ENCODE measurements at places on chromosomes 11 and 22.

- no peak for DNase-seq
- no peak overlapping the region for H3K4me3 ChIP-seq
- H3K36me3 ChIP-seq = peaks cover 28% of the 10 kb centered on the region
These were observed 33.1 kb downstream of the CCDC15 start for GRCh38 chr11:124987096-124987495.

- peaks cover 3% of the 10 kb centered on the region for H3K27me3 ChIP-seq
- no peak for DNase-seq
- no peak overlapping the region for H3K27ac ChIP-seq
These were observed 38.5 kb downstream of the MICAL2 start for GRCh38 chr11:12148882-12149281.

GRCh38 chr22:32237906-32238305, 17.2 kb downstream of the SLC5A4 start:
- no peak overlapping the region for H3K4me3 ChIP-seq
- H3K27ac ChIP-seq = no peak overlapping the region
- no peaks in the 10 kb centered on the region for H3K4me1 ChIP-seq
- DNase-seq = no peak
- H3K36me3 ChIP-seq = no peaks in the 10 kb centered on the region
- H3K27me3 ChIP-seq = peaks cover 50% of the 10 kb centered on the region

- H3K27ac ChIP-seq = no peak overlapping the region
- no peak overlapping the region for H3K4me3 ChIP-seq
- peaks cover 4% of the 10 kb centered on the region for H3K4me1 ChIP-seq
- DNase-seq = no peak
- H3K36me3 ChIP-seq = no peaks in the 10 kb centered on the region
These were observed 29.1 kb upstream of the TP53I11 start for GRCh38 chr11:44979543-44980399.

DNA sequence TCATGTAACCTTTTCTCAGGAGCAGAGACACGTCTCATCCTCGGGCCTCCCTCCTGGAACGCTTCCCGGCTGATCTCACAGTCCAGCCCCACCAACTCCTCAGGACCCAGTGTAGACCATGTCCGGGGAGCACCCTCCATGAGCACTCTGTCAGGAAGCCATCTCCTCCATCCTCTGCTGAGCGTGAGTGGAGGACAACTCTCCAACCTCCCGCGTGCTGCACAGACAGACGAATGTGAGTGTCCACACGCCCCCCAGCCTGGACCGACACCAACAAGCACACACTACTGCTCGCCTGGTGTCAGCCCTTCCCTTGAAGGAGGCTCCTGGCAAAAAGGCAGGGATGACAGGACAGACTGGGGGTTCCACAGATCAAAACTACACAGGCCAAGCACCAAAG, 86.6 kb downstream of the SHANK2 start:
- no peaks in the 10 kb centered on the region for H3K4me1 ChIP-seq
- no peak overlapping the region for H3K4me3 ChIP-seq
- no peaks in the 10 kb centered on the region for H3K36me3 ChIP-seq
- no peak overlapping the region for H3K27ac ChIP-seq

Data from mesothelial cell of epicardium (in vitro differentiated cells).